Stimulated activated CD8-positive, alpha-beta memory T cell treated with anti-CD3 and anti-CD28 coated beads, Interleukin-7, amount 100 ng/mL, for 1 hour (primary cell): ENCODE measurements at places on chromosomes 5 and 9.

GRCh38 chr9:108150736-108151586 is 661.4 kb upstream of the KLF4 start:
- no peak for DNase-seq

GRCh38 chr9:7347556-7347955 is 452.0 kb downstream of the DMAC1 start:
- DNase-seq = no peak

DNA sequence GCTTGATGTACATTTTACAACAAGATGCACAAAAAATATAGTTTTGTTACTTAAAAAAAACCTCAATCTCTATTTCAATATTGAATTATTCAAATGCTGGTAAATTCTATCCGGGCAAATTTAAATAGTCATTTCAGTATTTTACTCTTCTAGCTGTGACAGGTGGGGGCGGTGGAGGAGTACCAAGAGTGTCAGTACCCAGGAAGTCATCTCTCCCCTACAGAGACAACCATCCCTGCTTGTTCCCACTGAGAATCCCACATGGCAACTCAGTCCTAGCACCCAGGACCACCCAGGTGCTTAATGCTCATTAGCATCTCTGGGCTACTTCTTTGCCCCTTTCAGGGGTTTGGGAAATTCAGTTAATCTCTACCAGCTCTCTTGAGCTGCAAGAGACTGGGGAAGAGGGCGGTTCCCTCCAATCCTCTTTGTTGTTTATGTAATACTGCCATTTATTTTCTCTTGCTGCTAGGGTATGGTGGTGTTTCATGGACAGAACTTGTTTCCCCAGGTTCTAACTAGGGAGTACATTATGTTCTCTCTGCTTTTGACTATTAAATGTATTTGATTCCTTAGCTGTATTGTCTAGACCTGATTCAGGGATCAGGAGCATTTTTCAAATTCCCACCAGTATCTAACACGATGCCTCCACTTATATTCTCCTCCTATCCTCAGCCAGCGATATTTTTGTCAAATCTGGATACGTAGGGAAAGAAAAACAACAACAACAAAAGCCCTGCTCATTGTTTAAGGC is 122.5 kb downstream of the CDH18 start:
- no peak for DNase-seq

DNA sequence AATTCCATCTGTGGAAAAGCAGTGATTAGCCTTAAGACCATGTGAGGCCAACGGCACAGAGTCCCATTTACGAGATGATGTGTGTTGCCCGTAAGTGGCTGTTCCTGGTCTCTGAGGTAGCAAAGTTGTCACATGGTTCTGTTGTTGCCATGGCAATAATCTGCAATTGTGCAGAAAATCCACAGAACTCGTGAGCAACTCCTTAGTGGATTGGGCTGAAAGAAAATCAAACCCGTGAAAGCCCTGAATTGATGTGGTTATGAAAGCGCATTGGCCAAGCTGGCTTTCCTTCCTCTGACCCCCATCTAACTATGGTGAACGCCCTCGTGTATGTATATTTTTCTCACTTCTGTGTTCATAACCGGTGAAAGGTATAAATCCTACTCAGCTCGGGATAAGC is 614.7 kb downstream of the EBF1 start:
- DNase-seq = no peak

DNA sequence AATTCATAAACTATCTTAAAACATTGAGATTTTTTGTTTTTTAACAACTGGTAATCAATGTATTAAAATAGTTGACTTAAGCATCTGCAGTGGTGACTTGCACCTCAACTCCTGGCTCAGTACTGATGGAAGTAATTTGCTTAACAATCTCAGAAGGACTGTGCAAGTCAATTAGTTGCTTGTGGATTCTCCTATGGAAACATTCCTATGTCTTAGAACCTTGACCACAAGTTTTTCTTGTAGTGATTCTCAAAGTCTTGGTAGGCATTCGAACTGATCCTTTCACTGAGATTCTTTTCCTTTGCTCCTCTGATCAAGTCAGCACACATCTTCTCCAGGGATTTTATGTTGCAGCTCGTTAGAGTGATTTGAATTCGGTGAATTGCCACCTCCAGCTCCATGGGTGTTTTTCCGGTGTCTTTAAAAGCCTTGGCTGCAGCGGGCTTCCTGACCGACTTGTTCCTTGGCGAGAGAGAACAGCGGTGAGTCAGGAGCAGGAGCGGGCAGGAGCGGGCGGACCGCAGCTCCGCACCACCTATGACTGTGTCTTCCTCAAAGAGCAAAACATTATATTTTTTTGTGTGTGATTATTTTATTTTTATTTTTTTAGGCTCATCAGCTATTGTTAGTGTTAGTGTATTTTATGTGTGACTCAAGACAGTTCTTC is 21.1 kb downstream of the HMGXB3 start:
- no peak for DNase-seq

DNA sequence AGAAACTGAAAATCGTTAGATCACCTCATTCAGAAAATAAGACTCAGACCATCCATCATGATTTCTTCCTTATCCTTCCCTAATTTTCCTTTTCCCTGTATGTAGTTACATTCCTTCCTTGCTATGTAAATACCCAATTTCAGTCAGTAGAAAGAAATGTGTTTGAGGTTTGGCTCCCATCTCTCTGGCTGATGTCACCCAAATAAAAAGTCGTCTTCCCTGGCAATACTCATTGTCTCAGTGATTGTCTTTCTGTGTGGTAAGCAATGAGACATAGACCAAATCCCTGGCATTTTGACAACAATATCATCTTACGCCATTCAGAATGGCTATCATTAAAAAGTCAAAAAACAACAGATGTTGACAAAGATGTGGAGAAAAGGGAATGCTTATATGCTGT is 303.9 kb upstream of the EDIL3 start:
- DNase-seq = no peak

DNA sequence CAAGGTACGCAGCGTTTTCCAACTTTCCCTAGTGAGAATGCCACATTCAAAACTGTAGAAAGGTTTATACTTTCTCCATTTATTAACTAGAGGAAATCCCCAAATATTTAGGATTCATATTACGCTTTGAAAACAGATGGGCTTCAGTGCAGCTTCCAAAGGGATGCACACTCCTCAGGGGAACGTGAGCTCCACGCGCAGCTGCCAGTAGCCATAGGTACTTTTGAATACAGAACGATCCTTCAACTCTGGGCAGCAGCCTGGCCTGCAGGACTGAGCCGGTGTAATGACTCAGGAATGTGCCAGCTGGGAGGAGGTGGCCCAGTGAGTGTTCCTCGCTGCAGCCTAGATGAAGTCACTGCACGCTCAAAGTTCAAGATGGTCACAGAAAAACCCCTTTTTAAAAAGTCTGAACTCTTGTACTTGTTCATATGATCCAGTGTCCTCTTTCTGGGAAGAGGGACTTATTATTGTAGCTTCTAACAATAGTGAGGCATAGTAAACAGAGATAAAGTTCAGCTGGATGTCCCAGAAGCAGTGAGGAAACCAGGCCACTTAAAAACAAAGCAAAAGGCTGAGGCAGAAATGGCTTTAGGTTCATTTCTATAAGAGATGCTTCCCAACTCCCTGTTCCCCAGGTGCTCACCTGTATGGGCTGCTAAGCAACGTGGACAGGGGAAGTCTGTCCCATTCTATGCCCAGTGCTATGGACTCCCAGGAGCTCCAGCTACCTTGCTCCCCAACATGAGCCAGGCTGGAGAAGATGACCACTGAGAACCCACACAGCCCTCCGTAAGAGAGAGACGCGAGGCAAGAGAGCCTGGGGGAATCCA is 130.0 kb downstream of the LHFPL2 start:
- DNase-seq = no peak
